WTC11 (cell line): ENCODE measurements at places on chromosomes 5 and 9. TPM values are rescaled to one million over a fixed set of nuclear protein-coding genes. Genes with fewer than 3 reads are reported as not detected.

- no peaks in the 10 kb centered on the region for H3K4me1 ChIP-seq
- H3K27ac ChIP-seq: no peak overlapping the region
- H3K27me3 ChIP-seq: peaks cover under 1% of the 10 kb centered on the region
- H3K4me3 ChIP-seq: no peak overlapping the region
These were observed 74.9 kb downstream of the COL15A1 start for GRCh38 chr9:99018653-99019052.

The MCIDAS gene
- total RNA-seq: 0.20 TPM in 1 of 3 replicates, not detected in the others

DNA sequence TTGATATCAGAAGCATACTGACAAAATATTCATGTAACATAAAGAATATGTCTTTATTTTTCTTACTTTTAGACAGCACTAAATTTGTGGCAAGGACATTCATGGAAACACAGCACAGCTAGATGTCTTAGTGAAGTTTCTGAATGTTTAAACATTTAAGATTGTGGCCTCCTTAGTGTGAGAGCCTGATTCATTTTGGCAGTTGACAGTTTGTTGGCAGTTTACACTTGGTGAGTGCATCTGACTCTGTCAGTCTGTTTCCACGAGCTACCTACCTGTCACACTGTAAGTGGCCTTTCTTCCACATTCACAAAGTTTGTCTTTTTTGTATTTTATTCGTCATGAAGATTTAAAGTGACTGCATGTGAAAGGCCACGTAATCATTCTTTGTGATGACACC, 436.8 kb downstream of the TUSC1 start:
- peaks cover 2% of the 10 kb centered on the region; the same call in 1 of the 2 replicates for H3K36me3 ChIP-seq
- H3K4me3 ChIP-seq: no peak overlapping the region
- no peak overlapping the region for H3K27ac ChIP-seq
- no peak for DNase-seq

The CNOT8 gene
- total RNA-seq: 51.7 to 58.6 TPM (median 54.4 TPM) in 3 replicates
